ENCODE measurements at places on chromosomes 2 and 18.

- no peak for DNase-seq
Observed at GRCh38 chr2:240752209-240752608, 60.5 kb downstream of the AQP12A start.

GRCh38 chr2:61853086-61853846, 594 bp downstream of the FAM161A start:
- no peak for DNase-seq

DNA sequence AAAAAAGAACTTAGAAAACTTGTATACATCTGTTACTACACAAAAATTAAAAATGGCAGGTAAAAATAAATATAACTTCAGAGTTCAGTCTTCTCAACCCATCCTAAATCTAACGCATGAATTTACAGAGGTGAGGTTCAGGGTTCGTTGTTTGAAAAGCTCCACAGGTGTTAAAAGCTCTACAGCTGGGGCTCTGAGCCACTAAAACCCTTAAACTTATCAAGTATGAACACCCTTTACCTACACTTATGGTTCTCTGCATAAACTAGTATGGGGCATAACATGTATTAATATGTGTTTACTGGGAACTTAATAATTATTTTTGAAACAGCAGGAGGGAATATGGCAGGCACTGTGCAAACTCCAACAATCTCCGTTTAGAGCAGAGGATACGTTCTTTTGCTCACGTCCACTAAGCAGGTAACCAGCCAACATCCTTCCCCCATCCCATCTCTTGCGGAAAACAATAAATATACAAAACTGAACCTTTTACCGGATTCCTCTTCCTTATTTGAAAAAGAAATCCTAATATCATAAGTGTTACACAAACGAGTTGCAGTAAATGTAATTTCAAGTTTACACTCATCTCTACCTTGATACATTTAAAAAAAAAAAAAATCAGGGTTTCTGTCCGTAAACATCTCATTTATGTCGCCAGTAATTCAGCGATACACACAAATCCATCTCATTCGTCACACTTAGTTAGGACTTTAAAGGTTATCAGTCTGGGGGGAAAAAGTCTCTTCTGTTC, 1.3 kb downstream of the PIAS2 start:
- DNase-seq: no peak

DNA sequence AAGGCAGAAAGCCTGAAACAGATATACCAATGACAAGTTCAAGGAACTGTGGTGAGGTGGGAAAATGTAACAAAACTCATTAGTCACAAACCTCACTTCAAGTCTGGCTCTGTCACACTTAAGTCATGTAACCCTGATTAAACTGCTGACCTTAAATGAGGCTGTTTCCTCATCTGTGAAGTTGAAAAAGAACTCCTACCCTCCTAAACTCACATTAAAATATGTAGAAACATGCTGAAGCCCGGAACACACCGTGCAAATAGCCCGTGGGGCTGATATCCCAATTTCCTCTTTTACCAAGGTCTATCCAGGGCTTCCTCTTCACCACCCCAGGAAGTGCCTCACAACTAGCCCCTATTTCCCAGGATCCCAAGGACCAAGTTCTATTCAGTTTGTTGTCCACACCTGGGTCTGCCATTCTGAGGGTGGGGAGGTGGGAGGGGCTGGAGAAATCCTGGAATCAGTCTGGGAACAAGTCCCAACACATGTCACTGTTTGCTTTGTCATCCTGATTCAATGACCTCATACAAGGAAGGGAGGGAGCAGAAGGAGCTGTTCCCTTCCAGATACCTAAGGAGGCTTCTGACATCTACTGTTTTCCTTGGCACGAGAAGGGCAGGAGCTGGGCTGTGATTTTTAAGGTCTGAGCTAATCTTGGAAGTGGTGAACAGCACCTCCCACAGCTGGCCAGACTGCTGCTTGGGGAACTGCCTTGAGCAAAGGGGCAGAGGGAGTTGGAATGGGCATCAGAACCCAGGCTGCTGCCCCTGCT, 42.3 kb downstream of the SLC4A1AP start:
- no peak for DNase-seq

- no peak for DNase-seq
Observed at GRCh38 chr2:73642338-73643018, at the start of gene NAT8. Gene NAT8 (minus strand): TSS chr2:73642422. CDS start chr2:73641628, 794 bp downstream.

DNA sequence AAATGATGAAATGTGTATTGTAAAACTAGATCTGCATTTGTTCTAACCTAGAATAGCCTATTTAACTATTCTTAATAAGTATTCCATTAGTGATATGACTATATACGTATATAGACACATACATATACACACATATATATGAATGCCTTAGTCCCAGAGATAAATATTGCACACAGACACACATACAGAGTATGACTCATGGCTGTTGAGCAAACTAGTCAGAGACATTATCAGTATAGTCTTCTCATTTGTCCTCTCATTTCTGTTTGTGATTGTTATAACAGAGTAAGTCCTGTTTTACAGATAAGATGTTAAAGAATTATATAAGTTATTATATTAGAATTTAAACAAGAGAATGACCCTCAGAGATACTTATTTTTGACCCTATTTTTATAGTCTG, 202.5 kb downstream of the CCDC102B start:
- no peak for DNase-seq

- no peak for DNase-seq
Observed at GRCh38 chr18:25446972-25447371, 95.0 kb upstream of the ZNF521 start.

DNA sequence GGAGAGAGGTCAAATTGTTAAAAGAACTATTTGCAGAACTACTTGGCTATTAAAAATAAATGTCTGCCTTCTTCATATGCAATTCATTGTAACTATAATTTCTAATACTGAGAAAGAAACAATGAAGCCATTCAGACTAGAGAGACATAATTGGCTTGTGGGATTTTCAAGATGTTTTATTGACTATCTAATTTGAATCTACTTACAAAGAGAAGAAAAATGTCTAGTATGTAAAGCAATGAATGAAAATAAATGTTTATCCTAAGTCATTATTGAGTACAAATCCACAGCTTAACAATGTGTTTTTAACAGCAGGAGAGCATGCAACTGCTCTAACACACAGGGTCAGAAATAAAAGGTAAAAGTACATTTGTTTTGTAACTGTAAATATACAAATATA, 19.2 kb downstream of the RMP24 start:
- no peak for DNase-seq

- DNase-seq: no peak
Observed at GRCh38 chr2:166384774-166385173, 9.0 kb upstream of the SCN9A start.

GRCh38 chr2:24015562-24016375, 5.9 kb downstream of the MFSD2B start:
- DNase-seq: no peak

DNA sequence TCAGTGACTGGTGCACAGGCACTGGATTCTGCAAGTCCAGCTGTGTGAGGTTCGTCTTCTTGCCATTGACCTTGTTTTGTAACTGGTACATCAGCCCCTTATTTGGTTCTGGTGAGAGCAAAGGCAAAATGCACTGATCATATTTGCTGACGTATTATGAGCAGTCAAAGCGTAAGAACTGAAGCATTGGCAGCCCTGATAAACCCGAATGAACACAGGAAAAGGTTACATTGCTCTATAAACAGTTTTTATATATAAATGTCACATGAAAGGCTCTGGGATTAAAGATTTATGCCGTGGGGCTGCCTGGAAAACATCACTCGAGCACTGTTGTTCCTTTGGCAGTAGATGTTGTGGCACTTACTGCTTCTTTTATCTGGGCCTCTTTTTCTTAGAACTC, 167.9 kb downstream of the IRS1 start:
- no peak for DNase-seq

DNA sequence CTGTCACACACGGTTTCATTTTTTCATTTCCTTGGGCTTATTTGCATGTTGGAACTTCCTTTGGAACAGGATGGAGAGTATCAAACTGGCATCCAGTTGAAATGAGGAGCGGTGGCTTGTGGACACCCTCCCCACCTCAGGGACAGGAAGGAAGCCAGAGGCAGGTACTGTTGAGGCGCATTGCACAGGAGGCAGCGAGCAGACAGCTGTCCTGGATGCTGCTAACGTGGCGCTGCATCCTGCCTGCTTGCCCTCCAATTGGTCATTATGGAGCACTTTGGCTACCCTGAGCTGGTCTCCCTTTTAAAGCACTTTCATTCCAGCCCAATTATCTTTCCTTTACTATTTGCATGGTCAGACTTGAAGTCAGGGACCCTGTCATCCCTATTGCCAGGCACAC, 80.7 kb upstream of the ITGA4 start:
- no peak for DNase-seq

DNA sequence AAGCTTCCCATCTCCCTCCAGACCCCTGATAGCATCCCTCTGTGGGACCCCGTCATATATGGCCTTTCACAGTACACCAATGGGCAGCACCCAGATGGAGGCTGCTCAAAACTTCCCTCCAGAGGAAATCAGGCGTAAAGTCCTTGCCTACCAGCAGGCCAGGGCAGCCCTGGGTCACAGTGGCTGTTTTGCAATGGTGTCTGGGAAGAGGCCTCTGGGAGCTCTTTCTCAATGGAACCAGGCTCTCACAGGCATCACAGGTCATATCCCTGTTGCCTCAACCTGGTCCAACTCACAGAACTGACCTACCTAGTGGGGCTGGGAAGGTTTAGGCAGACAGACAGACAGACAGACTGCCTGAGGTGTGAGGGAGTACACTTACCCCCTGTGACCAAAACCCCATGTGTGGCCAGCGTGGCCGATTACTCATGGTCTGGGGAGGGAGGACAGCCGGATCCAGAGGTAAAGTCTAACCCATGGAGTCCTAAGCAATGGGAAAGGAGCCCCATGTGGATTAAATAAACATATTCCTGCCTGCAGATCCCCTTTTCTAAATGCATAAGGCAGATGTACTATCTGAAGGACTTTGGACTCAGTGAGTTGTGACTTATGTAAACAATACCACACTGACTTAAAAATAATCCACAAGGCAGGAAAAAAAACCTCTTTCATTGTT, 58.2 kb downstream of the BCL2L11 start:
- DNase-seq: no peak

DNA sequence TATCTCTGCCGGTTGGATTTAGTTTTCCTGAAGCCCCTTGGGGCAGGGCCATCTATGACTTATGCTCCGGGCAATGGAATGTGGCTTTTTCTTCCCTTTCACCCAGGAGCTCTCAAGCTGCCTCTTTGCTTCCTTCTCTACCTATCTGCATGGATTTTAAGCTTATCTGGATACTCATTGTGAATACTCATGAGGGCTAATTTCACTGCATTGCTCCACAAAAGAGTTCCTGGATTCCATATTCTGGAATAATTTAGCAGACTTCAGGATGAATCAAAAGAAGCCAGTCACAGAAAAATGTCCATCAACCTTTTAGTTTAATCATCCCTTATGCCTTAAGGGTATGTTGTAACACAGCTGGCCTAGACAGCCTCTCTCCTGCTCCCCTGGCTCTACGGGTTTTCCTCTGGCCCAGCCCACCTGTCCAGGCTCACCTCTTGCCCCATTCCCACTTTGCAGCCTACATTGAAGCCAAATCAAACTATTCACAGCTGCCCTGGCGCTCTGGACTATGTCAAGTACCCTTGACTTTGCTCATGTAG, 122.8 kb upstream of the RMDN2 start:
- no peak for DNase-seq

DNA sequence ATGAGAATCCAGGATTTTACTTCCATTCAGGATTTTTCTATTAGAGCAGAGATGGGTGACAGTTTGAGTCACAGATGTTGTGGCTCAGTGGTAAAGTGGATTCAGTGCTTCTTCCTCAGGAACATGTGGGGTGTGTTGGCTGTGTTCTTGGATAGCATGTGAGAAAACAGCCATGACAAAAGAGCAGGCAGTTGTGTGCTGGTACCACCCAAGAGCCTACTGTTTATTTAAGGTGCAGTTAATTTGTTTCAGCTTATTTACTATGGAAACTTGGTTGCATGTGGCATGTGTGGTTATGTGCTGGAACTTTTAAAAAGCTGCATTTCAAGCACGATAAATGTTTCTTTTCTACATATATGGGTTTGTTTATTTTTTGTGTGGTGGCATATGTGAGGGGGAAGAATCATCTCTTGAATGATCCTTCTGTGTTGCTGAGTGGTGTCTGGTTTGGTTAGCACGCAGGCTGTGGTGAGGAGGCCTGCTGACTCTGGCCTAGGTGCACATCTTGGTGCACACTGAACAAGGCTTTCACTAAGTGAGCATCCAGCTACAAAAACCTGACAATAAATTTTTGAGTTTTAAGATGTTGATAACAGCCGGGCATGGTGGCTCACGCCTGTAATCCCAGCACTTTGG, 67.3 kb downstream of the SPTBN1 start:
- no peak for DNase-seq

- no peak for DNase-seq
Observed at GRCh38 chr2:40395169-40396073, 56.5 kb downstream of the SLC8A1 start.
